ENCODE measurements at places on chromosomes 3 and 15.

- DNase-seq, result no peak
These were observed 207.1 kb downstream of the MEIS2 start for GRCh38 chr15:36893276-36893675.

- no peak for DNase-seq
These were observed 527.9 kb upstream of the NAALADL2 start for GRCh38 chr3:174331095-174331800.

DNA sequence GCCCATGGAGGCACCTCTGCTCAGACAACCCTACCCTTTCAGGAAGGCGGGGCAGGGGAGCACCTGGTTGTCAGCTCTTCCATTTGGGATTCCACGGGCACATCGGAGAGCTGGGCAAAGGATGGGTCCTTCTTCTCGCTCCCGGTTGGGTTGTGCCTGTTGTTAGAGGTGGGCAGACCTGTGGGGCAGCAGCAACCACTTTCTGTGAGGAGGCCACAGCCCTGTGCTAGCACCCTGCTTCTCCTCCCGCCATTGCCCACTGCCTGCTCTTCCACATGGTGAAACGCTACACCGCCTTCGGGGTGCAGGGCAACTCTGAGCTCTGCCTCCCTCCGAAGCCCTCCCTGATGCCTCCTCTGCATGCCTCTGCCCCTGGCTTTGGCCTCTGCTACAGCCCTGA, 7.0 kb upstream of the HHATL start:
- no peak for DNase-seq

GRCh38 chr3:45064512-45065372, 38.6 kb downstream of the CLEC3B start:
- no peak for DNase-seq

All from stimulated activated CD8-positive, alpha-beta memory T cell treated with anti-CD3 and anti-CD28 coated beads, Interleukin-15, amount 100 ng/mL, for 24 hours (primary cell).